Renal cortical epithelial cell (primary cell): ENCODE measurements at places on chromosomes 12 and 14. TPM values are rescaled to one million over a fixed set of nuclear protein-coding genes. Genes with fewer than 3 reads are reported as not detected.
A peak's percentile ranks its signal among the peaks of the same experiment; 100 is the strongest.

- DNase-seq, result no peak
Observed at GRCh38 chr14:73467377-73467776, 9.0 kb upstream of the NUMB start.

GRCh38 chr12:126182619-126183236 is 1117.5 kb downstream of the AACS start:
- DNase-seq, result no peak

OR6C65 gene
- not detected in 2 replicates for total RNA-seq

KRT6A gene
- total RNA-seq, result 1.4 and 116 TPM in 2 replicates

ART4 gene
- total RNA-seq, result 1.0 TPM in 1 of 2 replicates, not detected in the other

- DNase-seq, result peak; percentile 92
Observed at GRCh38 chr14:57889245-57889644, 23.4 kb upstream of the SLC35F4 start.

- no peak for DNase-seq
Observed at GRCh38 chr14:65503771-65504170, 91.2 kb downstream of the FUT8 start.

DNA sequence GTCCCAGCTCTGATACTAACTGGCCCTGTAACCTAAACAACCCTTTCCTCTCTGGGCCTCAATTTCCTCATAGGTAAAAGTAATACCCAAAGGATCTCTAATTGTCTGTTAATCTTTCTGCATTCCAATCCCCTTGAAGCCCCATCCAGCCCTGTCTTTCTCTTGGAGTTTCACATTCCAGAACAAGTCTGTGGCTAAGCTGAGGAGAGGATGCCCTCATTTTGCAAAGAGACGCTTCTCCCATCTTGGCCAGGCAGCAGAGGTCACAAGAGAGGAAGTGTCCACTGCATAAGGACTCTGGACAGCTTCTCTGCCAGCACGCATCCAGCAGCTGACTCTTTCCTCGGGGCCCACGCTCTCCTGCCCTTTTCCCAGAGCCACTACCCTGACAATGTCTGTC is 263.4 kb upstream of the FKBP4 start:
- no peak for DNase-seq

GRCh38 chr12:113287899-113288282 is 47.0 kb downstream of the SLC8B1 start:
- no peak for DNase-seq

FAM161B gene
- 2.3 and 7.5 TPM in 2 replicates for total RNA-seq

DNA sequence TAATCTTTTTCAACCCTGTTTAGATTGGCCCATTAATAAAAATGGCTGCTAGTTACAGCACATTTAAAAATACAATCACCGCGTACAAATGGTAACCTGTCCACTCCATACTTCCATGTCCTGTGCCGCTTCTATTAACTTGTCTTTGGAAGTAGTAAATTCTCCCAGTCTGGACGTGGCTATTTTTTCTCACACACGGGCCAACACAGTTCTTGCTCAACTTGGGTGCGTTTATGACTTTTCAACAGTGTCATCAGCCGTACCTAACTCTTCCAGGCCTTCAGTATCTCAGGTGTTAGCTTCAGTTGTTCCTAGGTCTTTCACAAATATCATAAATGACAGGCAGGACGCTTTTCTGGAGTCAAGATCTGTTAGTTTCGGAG is 475 bp upstream of the PCNX1 start:
- DNase-seq, result no peak

DNA sequence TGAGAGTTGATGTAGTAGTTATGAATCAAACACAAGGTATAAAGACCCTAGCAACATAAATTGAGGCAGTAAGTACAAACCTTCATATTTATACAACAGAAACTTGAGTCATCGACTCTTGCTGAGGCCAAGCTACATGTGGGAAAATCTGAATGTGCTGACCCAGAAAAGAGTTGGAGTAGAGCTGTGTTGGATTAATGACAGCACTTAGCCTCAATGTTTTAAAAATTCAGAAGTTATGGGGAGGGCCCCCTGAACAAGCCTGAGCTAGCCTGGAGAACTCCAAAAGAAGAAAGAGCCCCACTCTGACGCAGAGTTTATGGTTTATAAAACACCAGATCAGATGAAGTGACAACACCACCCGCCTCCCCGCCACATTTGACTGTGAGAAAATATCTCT is 100.0 kb downstream of the DUSP6 start:
- DNase-seq, result no peak

DNA sequence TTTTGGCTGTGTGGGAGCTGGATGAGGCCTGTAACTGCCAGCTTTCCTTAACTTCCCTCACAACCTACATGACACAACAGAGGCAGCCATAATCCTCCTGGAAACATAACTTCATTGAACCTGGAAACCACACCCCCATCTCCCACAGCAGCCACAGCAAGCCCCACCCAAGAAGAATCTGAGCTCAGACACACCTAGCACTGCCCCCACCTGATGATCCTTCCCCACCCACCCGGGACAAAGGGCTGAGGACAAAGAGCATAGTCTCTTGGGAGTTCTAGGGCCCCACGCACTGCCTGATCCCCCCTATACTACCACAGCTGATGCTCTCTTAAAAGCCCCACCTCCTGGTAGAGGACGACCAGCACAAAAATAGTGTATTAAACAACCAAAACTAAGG is 29.6 kb upstream of the TSPAN8 start:
- DNase-seq, result no peak

DNA sequence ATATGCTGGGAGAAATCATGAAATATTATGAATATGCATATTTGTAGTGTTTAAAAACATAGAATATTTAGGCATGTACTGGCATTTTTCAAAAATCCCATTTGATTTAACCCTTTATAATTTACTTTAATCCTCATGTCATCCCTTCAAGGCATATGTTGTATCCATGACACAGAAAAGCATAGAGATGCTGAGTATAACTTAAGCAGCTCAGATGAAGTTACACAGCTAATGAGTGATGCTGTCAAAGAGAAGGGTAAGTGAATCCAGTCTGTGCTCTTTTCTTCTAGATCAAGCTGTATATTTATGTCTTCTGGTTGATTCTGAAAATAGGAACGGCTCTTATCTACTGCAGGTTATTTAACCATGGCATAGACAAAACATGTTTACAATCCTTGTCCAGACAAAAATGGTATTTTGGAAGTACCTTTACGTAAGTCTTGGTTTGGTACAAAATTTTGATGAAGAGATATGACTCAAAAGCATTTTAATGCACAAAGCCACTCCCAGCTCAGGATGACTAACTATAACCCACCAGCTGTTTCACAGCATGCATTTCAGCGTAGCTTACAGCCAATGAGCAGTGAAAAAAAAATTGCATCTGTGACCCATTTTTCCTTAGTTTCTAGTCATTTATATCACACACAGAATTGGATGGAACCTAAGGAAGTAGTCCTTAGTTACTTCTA is 201.7 kb downstream of the STXBP6 start:
- no peak for DNase-seq

TOX4 gene
- 25.4 and 59.0 TPM in 2 replicates for total RNA-seq

ENDOU gene
- total RNA-seq, result 0.10 TPM in 1 of 2 replicates, not detected in the other

INSM2 gene
- 0.05 TPM in 1 of 2 replicates, not detected in the other for total RNA-seq

DNA sequence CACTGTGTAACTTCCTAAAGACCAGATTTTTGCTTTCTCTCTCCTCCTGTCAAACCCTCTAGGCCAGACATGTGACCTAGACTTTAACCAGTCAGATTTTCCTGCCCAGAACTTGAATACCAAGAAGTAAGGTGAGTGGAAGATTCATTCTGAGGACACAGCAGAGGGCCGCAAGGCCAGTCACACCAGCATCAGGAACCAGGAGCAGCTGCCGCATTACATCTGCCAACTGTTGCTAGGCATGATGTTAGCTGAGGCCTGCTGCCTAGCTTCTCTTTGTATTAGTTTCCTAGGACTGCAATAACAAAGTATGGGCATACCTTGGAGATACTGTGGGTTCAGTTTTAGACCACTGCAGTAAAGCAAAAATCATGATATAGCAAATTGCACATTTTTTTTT is 101.9 kb upstream of the BMP4 start:
- DNase-seq, result no peak

DNA sequence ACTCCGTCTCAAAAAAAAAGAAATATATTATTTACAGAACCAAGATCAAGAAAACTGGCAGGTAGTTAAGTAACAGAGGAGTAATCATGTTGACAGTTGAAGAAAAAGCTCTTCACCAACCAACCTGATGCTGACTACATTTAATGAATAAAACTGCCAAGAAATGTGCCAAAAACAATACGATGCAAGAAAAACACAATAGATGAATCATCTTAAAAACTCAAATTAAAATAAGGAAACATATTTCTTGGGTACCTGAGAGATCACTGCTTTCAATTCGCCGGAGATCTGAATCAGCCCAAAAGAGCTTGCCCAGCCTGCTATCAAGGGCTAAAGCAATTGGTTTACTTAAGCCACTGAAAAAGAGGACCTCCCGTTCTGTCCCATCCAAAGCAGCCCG is 76.4 kb downstream of the BCL2L14 start:
- no peak for DNase-seq

RPGRIP1 gene
- 0.05 TPM in 1 of 2 replicates, not detected in the other for total RNA-seq

- DNase-seq, result no peak
Observed at GRCh38 chr14:30848449-30849240, 25.7 kb upstream of the COCH start.

LRRC43 gene
- total RNA-seq, result 0.69 and 1.3 TPM in 2 replicates

DNA sequence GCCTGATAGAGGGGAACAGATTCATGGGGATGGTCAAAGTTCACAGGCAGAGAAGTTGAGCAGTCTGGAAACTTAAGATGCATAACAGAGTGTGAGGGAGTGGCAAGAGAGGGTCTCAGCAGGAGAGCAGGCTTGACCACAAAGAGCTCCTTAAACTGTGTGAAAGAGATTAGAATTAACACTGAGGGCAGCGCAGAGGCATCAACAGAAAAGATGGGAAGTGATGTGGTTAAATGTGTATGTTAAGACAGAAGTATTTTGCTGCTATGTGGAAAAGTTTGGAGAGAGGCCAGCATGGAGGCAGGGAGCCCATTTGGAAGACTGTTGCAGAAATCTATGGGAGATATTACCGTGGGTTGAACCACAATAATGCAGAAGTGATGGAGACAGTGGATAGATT is 122.7 kb upstream of the LMNTD1 start:
- no peak for DNase-seq

GRCh38 chr14:70744641-70745040 is 64.7 kb downstream of the MAP3K9 start:
- DNase-seq, result no peak
